ENCODE measurements at places on chromosomes 5 and 9. TPM values are rescaled to one million over a fixed set of nuclear protein-coding genes. Genes with fewer than 3 reads are reported as not detected.

Gene SLC36A3
- not detected for total RNA-seq

Gene BBLN
- total RNA-seq: 43.8 TPM

Gene MCTP1
- 112 TPM for total RNA-seq

Gene PCDHB4
- total RNA-seq: 11.0 TPM

Gene CFAP90
- total RNA-seq: 2.8 TPM

Gene MYOT
- total RNA-seq: not detected

Gene COL15A1
- 11.3 TPM for total RNA-seq

Gene LCN6
- not detected for total RNA-seq

Gene SUSD3
- 1.3 TPM for total RNA-seq

Gene ENTREP1
- 4.1 TPM for total RNA-seq

Gene IFNA4
- not detected for total RNA-seq

Gene LRRC19
- under 0.01 TPM for total RNA-seq

Gene ARSB
- total RNA-seq: 28.5 TPM

Gene TMEFF1
- 58.5 TPM for total RNA-seq

Gene PCDHGA6
- 29.1 TPM for total RNA-seq

Gene LHX3
- total RNA-seq: not detected

Gene OSMR
- total RNA-seq: 1.3 TPM

Gene RICTOR
- total RNA-seq: 122 TPM

Gene TGFBR1
- total RNA-seq: 82.9 TPM

Gene TRIM36
- 120 TPM for total RNA-seq

Gene CYSRT1
- not detected for total RNA-seq

Gene TMEM167A
- total RNA-seq: 98.0 TPM

Gene GRIA1
- total RNA-seq: 356 TPM

Gene CDHR2
- total RNA-seq: 0.63 TPM

Gene FOXD4
- total RNA-seq: 0.31 TPM

Gene HBEGF
- 10.3 TPM for total RNA-seq

Gene C1QTNF3
- 30.4 TPM for total RNA-seq

Gene SOX30
- not detected for total RNA-seq

Gene ESM1
- not detected for total RNA-seq

Gene BSPRY
- not detected for total RNA-seq

Gene CKS2
- 31.6 TPM for total RNA-seq

Gene OGN
- 1.6 TPM for total RNA-seq

Gene PCDHA6
- total RNA-seq: 46.3 TPM

Gene PCYOX1L
- total RNA-seq: 13.1 TPM

Gene FGFR4
- total RNA-seq: 4.1 TPM

Gene PAEP
- not detected for total RNA-seq

Gene RETREG1
- 67.9 TPM for total RNA-seq

Gene LECT2
- not detected for total RNA-seq

Gene CD14
- total RNA-seq: 3.8 TPM

Gene ST8SIA4
- 44.1 TPM for total RNA-seq

Gene RANBP17
- total RNA-seq: 95.5 TPM

Gene SETD9
- total RNA-seq: 2.2 TPM

Gene INSL6
- not detected for total RNA-seq

Gene FBXL7
- total RNA-seq: 5.0 TPM

Gene PITX1
- total RNA-seq: not detected

Gene SOWAHA
- total RNA-seq: 3.1 TPM

Gene NIPAL4
- total RNA-seq: not detected

Gene EPB41L4A
- 32.2 TPM for total RNA-seq

Gene PTGES
- 2.5 TPM for total RNA-seq

Gene PCDHGB7
- 43.5 TPM for total RNA-seq

Gene SLC6A19
- total RNA-seq: not detected

Gene DIPK1B
- 37.9 TPM for total RNA-seq

Gene KCTD16
- total RNA-seq: 28.5 TPM

Gene TDRD7
- total RNA-seq: 40.4 TPM

Gene GDF9
- 0.94 TPM for total RNA-seq

Gene MROH2B
- not detected for total RNA-seq

Gene BRINP1
- total RNA-seq: 69.2 TPM
